ENCODE measurements at places on chromosomes 11 and 22. TPM values are rescaled to one million over a fixed set of nuclear protein-coding genes. Genes with fewer than 3 reads are reported as not detected.

Gene B4GALNT4
- total RNA-seq, result 122 TPM

Gene MORC2
- total RNA-seq, result 31.5 TPM

Gene EEF1G
- total RNA-seq, result 1,119 TPM

Gene CD248
- 0.15 TPM for total RNA-seq

Gene ANO1
- total RNA-seq, result 2.3 TPM

Gene SULT4A1
- total RNA-seq, result 12.0 TPM

All from Panc1 (cell line).